LNCaP clone FGC (cell line): ENCODE measurements at places on chromosomes 1 and 21.

GRCh38 chr1:167515893-167516321, 2.4 kb downstream of the CD247 start:
- no peak for DNase-seq

DNA sequence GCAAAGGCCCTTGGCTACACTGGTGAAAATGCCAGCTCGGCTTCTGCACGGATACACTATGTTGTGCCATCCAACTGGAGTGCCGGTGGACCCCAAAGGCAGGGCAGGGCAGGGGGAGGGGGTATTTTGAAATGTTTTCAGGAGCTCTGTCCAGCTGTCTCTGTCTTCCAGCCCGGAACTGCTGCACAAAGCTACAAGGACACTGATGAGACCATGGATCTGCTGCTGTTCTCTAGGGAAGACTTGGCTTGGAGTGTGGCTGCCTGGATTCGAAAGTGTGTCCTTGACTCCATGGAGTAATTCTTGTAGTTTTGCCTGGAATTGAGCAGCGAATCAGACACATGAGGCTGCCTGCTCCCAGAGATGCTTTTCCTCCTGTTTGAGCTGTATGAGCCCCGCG, 42.4 kb downstream of the TTC39A start:
- DNase-seq, result no peak

DNA sequence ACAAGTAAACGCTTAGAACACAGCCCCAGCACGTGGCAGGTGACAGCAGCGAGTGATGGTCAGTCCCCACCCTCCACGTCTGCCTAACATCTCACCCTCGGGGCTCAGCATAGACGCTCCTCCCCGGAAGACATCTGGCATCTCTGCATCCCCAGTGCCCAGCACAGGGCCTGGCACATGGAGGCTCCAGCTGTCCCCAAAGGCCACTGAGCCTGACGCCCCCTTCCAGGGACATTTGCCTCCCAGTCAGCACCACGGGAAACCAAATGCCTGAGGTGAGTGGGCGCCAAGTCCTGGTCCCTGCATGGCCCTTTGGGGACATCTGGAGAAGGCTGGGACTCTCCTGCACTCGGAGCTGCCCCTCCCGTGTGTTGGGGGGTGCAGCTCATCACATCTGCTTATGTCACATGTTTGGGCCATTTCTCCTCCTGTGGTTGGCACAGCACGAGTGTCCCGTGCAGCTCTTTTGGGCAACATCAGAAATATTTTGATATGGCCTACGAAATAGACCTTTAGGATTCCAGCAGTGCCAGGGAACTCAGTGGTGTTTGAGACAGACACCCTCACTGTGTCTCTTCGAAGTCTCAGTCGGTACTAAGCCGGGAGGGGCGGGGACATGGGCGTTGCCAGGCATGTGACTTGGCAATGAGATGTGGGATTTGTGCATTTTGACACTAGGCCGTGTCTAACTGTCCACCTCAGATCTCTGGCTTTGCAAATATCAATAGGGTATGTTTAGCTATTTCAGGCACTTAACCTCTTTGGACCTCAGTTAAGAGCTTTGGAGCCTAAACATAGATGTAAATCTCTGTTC, 315.0 kb downstream of the PTPRU start:
- DNase-seq, result no peak

DNA sequence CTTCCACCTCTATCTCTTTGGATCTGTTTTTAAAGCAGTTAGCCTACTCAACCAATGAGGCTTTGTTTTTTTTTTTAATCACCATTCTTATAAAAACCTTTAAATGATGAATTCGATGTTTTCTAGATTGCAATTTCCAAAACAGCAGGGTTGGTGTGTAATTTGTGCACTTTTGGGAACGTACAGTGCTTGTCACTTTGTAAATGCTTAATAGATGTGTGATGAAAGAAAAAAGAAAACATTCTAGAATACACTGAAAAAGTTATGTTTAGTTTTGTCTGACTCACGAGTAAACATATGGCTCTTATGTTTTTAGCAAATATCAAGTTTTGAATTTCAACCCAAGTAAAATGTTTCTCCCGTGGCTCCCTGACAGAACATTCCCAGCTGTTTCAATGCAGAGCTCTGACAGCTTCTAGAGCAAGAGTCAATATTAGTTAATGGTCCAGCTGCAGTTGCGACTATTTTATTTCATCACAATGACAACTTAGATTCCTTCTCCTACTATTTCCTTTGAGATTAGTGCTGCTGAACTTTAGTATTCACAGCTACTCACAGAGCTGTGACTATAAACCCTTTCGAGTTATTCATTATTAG, 362.5 kb upstream of the ADAMTS5 start:
- DNase-seq, result peak; percentile 31

DNA sequence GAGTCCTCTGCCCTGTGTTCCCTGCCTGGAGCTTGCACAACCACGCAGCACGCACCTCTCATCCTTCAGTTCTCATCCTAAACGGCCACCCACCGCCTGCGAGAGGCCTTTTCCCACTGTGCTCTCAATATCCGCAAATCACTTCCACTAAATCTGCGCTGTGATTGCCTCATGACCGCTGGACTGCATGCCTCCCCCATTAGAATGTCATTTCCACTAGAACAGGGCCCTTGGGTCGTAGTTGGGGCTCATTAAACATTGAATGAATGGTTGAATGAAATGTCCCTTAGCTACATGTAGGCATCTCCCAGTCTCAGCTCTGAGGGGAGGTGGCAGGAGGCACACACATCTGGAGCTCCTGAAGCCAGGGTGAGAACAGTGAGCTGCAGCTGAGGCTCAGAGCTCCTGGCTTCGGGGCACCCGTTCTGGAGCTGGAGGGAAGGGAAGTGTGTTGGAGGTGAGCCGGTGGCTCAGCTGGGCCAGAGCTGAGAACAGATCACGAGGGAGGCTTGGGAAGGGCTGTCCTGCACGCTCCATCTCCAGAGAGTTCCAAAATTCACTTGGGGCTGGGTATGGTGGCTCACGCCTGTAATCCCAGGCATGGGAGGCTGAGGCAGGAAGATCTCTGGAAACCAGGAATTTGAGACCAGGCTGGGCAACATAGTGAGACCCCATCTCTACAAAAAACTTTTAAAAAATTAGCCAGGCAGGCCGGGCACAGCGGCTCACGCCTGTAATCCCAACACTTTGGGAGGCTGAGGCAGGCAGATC, 30.4 kb downstream of the TMEM201 start:
- no peak for DNase-seq

DNA sequence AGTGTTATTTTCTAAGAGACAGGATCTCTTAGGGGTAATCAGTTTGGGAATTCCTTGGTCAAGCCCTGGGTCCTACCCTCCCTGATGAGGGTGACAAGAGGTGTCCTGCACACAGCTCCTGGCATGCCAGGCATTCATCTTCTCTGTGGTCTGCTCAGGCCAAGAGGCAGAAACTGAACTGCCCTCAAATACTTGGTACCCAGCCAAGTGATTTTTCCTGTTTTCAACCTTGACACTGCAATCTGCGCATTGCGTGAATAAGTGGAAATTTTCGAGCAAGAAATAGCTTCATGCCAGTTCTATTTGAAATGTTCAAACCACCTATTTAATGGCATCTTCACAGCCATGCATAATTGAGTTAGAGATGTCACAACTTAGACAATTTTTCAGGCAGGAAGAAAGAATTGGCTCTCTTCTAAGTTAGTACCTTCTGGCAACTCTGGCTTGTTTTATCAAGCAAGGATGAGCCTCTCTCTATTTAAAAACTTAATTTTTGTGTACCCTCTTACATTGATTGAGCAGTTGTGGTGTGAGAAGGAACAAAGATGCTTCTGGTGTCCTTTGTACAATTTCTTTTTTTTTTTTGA, 27.0 kb downstream of the DNM3 start:
- no peak for DNase-seq

- DNase-seq, result no peak
Observed at GRCh38 chr1:104720741-104721140, 971.0 kb downstream of the AMY1C start.

DNA sequence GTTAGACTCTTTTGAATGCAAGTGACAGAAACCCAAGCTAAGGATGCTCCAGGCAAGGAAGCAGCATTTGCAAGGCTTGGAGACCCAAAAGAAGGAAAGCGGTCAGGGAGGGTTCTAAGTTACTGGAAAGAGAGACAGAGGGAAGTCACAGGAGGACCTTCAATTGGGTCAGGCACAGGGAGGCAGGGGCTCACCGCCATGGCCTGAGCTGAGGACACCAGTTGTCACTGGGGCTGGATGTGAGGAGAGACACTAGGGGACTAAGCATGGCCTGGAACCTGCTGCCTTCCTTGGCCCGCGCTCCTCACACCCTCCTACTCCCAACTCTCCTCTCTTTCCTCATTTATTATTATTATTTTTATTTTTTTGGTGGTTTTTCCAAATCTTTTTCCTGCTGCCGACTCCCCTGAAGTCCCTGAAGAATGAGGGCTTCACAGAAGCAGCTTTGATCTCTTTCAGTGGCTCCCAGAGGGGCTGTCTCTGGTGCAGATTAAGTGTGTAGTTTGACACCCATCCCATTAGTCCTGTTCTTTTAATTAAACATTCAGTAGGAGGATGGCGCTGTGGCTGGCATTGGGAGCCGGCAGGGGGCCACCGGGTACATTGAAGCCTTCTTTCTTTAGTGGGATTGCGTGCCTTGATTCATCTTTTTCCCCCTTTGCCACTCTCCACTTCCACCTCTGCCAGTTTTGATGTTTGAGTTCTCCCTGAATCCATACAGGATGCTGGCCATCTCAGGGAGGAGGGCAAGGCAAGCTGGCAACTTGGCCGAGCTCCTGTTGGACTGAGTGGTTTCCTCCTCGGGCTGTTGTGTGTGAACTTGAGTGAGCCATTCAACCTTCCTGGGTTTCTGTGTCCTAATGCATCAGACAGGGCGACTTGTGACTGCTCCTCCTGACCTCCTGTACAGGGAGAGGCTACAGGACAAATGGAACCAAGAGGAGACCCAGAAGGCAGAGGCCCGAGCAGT, 59.3 kb downstream of the MDM4 start:
- DNase-seq, result no peak

DNA sequence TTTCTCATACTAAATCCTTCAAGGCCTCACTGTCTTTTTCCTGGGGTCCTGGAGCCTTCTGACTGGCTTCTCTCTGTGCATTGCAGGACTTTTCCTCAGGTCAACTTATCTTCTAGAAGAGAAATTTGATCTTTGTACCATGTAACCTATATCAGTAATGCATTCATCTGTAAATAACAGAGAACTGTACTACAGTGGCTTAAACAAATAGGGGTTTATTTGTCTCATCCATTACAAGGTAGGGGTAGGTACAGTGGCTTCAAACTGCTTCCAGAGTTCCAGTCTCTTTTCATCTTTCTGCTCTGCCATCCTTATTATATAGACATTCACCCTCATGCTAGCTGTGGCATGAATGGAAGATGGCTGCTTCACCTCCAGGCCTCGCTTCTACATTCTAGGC, 29.5 kb upstream of the GTF2B start:
- DNase-seq, result no peak

DNA sequence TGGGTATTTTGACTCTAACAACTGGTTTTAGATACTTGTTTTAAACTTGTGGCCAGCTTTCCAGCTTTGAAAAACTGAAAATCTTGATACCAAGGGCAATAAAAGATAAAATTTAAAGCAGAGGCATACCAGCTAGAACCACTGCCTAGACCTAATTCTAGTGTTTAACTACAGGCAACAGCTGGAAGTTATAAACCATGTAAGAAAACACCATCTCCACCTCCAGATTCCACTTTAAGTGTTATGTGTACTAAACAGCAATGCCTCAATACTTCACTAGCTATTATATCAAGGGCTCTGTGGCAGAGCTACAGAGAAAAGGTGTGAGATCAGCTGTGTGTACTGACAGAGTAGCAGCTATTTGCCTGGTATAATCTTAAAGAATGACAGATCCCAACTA, 69.5 kb downstream of the LPAR3 start:
- DNase-seq, result no peak

- DNase-seq, result no peak
Observed at GRCh38 chr21:23712166-23712565, 1895.1 kb downstream of the MRPL39 start.

GRCh38 chr21:44549525-44550211, 1.6 kb downstream of the KRTAP10-2 start:
- no peak for DNase-seq

DNA sequence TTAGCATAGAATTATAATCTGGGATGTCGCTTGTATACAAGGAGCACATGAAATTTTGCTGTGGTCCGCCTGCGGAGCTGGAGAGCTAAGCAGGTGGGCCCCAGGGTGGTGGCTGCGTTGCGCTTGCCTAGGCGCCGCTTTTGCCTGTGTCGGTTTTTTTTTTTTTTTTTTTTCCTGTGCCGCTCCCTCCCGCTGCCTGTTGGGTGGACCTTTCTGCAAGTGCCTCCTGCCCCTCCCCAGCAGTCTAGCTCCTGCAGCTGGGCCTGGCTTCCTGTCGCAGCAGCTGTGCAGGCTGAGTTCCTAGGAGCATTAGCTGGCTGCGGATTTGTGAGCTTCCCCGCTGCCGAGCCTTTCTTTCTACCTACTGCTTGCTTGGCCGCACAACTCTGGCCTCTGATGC, 20.6 kb downstream of the PYHIN1 start:
- DNase-seq, result no peak

GRCh38 chr1:31161571-31161970, 78.1 kb downstream of the NKAIN1 start:
- no peak for DNase-seq

GRCh38 chr1:197356723-197357533, 88.9 kb downstream of the CRB1 start:
- DNase-seq, result peak; percentile 23

GRCh38 chr1:153985341-153985912, 712 bp downstream of the RAB13 start:
- no peak for DNase-seq

- no peak for DNase-seq
Observed at GRCh38 chr1:30596470-30596869, 126.9 kb downstream of the MATN1 start.

- no peak for DNase-seq
Observed at GRCh38 chr1:156746728-156747631, 4.5 kb downstream of the HDGF start.

DNA sequence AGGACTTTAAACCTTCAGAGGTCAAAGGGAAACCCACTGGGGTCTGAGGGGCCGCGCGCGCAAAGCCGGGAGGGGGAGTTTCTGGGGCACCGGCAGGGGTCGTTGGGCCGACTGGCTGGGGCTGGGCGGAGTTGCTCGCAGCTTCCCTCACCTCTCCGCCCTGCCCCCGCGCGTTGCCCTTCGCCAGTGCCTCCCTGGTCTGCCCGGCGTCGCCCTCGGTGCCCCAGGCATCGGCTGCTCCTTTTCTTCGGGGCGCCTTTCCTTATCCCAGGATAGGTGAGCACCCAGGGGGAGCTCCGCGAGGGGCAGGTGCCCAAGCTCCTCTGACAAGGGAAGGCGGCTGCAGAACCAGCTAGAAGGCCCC, 390 bp upstream of the NGF start:
- no peak for DNase-seq

DNA sequence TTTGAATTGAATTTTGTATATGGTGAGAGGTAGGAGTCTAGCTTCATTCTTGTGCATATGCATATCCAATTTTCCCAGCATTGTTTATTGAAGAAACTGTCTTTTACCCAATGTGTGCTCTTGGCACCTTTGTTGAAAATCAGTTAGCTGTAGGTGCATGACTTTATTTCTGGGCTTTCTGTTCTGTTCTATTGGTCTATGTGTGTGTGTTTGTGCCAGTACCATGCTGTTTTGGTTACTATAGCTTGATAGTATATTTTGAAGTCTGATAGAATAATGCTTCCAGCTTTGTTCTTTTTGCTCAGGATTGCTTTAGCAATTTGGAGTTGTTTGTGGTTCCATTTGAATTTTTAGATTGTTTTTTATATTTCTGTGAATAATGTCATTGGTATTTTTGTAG, 9.4 kb upstream of the ZMYM1 start:
- no peak for DNase-seq

- no peak for DNase-seq
Observed at GRCh38 chr1:185281245-185281644, 35.8 kb downstream of the IVNS1ABP start.
